SJSA1 (cell line): ENCODE measurements at places on chromosomes 12 and 14.

DNA sequence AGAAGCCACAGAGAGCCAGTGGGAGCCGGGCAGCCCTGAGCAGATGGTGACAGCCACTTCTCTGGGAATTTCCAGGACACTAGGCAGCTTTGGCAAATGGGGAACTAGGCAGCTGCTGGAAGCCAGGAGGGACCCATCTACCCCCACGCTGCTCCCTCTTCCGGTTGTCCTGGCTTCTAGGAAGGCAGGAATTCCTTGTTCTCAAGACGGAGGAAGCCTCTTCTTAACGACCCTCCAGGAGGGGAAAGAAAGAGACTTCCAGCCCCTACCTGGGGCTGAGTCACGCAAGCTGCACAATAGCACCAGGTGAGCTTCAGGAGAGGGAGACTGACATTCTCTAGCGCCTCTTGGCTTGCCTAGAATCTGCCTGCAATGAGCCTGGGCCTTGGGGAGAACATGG is 141.5 kb downstream of the ANO2 start:
- no peaks in the 10 kb centered on the region for H3K4me1 ChIP-seq
- no peak for DNase-seq
- no peaks in the 10 kb centered on the region for H3K27me3 ChIP-seq
- no peak overlapping the region for H3K4me3 ChIP-seq
- H3K36me3 ChIP-seq = no peaks in the 10 kb centered on the region

GRCh38 chr14:58285132-58285531 is 13.2 kb upstream of the ARID4A start:
- H3K4me3 ChIP-seq = no peak overlapping the region
- H3K36me3 ChIP-seq = peaks cover 80% of the 10 kb centered on the region
- H3K27me3 ChIP-seq = no peaks in the 10 kb centered on the region
- DNase-seq = no peak
- H3K27ac ChIP-seq = no peak overlapping the region

GRCh38 chr12:124389725-124390441 is 95.0 kb downstream of the RFLNA start:
- H3K4me1 ChIP-seq = peaks cover 94% of the 10 kb centered on the region
- H3K4me3 ChIP-seq = no peak overlapping the region; the same call in 1 of the 2 replicates
- H3K27ac ChIP-seq = peak overlapping the region; percentile 71
- H3K36me3 ChIP-seq = peaks cover 69% of the 10 kb centered on the region

DNA sequence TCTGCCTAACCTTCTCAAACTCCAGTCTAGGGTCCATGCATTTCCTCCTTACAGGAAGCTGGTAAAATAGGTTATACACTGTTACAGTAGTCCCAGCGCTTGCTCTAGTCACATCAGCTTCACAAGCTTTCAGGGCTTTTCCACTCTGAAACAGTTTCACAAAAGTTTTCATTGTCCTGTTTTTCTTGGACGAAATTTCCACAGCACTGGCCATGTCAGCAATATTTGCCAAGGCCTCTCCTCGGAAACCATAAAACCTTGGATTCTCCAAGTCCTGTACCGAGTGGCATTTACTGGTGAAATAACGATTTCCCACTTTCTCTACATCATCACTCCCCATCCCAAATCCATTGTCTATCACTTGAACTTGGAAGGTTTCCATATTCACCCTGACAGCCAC is 2.1 kb downstream of the MLH3 start:
- H3K36me3 ChIP-seq = peaks cover 26% of the 10 kb centered on the region
- peaks cover 42% of the 10 kb centered on the region for H3K4me1 ChIP-seq
- H3K27ac ChIP-seq = no peak overlapping the region
- no peaks in the 10 kb centered on the region for H3K27me3 ChIP-seq
- no peak for DNase-seq

DNA sequence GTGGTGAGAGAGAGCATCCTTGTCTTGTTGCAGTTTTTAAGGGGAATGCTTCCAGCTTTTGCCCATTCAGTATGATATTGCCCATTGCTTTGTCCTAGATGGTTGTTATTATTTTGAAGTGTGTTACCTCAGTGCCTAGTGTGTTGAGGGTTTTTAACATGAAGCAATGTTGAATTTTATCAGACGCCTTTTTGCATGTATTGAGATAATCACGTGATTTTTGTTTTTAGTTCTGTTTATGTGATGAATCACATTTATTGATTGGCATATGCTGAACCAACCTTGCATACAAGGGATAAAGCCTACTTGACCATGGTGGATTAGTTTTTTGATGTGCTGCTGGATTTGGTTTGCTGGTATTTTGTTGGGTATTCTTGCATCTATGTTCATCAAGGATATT is 302.3 kb upstream of the G2E3 start:
- H3K27me3 ChIP-seq = no peaks in the 10 kb centered on the region
- H3K4me3 ChIP-seq = no peak overlapping the region
- no peak overlapping the region for H3K27ac ChIP-seq
- H3K4me1 ChIP-seq = no peaks in the 10 kb centered on the region
- H3K36me3 ChIP-seq = no peaks in the 10 kb centered on the region

DNA sequence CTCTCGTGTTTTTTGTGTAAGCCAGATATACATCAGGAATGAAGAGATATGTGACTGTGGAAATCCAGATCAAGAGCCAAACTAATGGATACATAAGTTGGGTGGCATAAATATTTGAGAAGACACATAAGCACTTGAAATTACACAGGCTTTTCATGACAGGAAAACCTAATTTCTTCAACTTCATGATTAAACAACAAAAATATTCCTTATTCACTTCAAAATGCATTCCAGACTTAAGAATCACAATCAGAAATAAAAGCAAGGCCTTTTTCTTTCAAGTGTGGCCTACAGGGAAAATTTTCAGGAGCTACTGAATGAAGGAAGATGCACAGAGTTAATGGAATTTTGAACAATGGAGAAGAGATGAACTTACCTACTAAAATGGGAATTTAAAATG is 515.6 kb downstream of the FOXG1 start:
- no peaks in the 10 kb centered on the region for H3K27me3 ChIP-seq
- no peaks in the 10 kb centered on the region for H3K36me3 ChIP-seq

- H3K36me3 ChIP-seq = no peaks in the 10 kb centered on the region
- DNase-seq = no peak
- no peak overlapping the region for H3K27ac ChIP-seq
Observed at GRCh38 chr14:54306806-54307205, 90.0 kb upstream of the CDKN3 start.

DNA sequence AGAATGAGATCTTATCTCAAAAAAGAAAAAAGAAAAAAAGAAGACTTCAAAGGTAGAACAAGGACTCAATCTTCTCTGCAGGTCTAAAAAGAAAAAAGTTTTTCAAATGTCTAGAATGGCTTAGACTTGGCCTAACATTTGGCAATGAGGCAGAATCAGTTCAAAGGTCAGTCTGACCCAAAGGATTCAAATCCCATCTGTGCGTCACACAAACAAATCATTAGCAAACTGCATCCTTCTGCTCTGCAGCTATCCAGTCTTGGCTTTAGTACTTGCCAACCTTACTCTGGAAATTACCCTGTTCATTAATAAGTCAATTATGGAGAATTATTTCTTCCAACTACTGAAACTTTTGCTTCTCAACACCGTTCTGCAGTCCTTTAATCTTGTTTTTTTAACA is 3.1 kb downstream of the YAF2 start:
- DNase-seq = no peak
- no peaks in the 10 kb centered on the region for H3K27me3 ChIP-seq

DNA sequence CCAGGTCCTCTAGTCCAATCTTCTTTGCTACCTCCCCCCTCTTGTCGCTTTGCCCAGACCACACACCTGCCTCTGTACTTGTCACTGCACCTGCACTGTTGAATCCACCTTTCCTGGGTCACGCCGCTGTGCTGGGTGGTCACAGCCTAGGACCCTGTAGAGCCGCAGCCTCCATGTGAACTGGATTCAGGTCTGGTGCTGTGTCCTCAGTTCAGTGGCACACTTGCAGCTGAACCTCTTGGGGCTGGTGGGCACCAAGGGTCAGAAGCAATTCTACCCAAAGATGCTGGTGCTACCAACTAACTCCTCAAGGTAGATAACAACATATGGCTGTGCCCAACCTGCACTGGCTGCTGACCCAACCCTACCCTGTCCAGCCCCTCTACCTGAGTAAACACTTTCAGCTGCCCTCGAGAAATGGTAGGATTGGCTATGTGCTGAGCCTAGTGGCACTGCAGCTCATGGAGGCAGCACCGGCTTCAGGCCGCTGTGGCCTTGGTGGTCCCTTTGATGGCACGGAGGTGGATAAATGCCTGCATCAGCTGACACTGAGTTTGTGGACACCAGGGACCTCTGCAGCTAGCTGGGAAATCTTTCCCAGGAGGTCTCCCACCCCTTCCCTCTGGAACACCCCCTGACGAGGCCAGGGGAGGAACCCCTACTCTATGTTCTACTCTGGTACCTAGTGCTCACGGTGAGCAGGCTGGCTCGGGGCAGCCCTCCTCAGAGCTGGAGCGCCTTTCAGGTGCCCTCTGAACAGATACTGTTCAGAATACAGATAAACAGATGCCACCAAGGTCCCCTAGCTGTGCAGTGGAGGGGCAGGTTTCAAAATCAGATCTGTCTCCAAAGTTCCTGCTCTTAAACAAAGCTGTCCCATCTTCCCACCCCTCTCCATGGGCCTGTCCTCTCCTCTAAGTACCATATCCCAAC is 14.3 kb downstream of the AGAP2 start:
- peaks cover 20% of the 10 kb centered on the region for H3K4me1 ChIP-seq
- H3K4me3 ChIP-seq = no peak overlapping the region
- H3K36me3 ChIP-seq = peaks cover 48% of the 10 kb centered on the region
- H3K27me3 ChIP-seq = peaks cover 16% of the 10 kb centered on the region; the same call in 1 of the 2 replicates

GRCh38 chr12:31518680-31519227 is 72.2 kb downstream of the DENND5B start:
- H3K4me1 ChIP-seq = peaks cover 42% of the 10 kb centered on the region
- no peak overlapping the region for H3K4me3 ChIP-seq
- H3K27ac ChIP-seq = peak overlapping the region; percentile 94
- peak; percentile 88 for DNase-seq
- H3K36me3 ChIP-seq = no peaks in the 10 kb centered on the region

- H3K36me3 ChIP-seq = no peaks in the 10 kb centered on the region
- peaks cover 11% of the 10 kb centered on the region for H3K27me3 ChIP-seq
- H3K27ac ChIP-seq = no peak overlapping the region
- no peak overlapping the region for H3K4me3 ChIP-seq
- no peak for DNase-seq
Observed at GRCh38 chr14:24972844-24973243, 77.1 kb downstream of the STXBP6 start.

- H3K27ac ChIP-seq = no peak overlapping the region
- no peaks in the 10 kb centered on the region for H3K36me3 ChIP-seq
- H3K4me1 ChIP-seq = no peaks in the 10 kb centered on the region
Observed at GRCh38 chr14:99174770-99175319, 97.2 kb downstream of the BCL11B start.

GRCh38 chr14:60777856-60778578 is 43.5 kb downstream of the MNAT1 start:
- no peaks in the 10 kb centered on the region for H3K27me3 ChIP-seq
- no peaks in the 10 kb centered on the region for H3K36me3 ChIP-seq
- H3K4me1 ChIP-seq = peaks cover 44% of the 10 kb centered on the region
- no peak for DNase-seq

DNA sequence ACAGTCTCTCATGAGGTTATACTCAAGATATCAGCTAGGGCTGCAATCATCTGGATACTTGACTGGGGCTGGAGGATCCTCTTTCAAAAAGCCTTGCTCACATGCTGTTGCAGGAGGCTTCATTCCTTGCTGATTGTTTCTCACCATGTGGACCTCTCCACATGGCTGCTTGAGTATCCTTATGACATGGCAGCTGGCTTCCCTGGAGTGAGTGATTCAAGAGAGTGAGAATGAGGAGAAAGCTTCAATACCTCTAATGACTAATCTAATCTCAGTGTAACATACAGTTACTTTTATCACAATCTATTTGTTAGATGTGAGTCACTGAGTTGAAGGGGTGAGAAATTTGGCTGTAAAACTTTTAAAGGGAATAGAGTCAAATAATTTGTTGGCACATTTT is 14.4 kb upstream of the SDR39U1 start:
- H3K36me3 ChIP-seq = peaks cover 3% of the 10 kb centered on the region; the same call in 1 of the 2 replicates
- no peak overlapping the region for H3K27ac ChIP-seq
- DNase-seq = no peak

DNA sequence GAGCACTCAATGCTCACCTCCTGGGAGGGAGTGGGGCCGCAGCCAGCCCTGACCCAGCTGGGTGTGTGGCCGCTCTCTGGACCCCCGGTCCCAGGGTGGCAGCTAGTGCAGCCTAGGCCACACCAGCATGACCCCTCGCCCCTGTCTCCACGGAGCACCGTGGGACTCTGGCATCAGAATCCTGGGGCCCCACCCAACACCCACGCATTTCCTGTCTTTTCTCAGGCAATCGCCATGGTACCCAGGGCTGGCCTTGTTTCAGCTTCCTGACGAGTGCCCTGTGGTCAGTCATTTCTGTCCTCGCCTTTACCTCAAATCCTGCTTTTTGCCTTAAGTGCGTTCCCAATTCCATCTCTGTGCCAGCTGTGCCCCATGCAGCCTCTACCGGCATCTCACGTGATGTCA is 15.9 kb downstream of the PACS2 start:
- no peak overlapping the region for H3K4me3 ChIP-seq
- no peaks in the 10 kb centered on the region for H3K27me3 ChIP-seq
- H3K36me3 ChIP-seq = no peaks in the 10 kb centered on the region
- no peak for DNase-seq

GRCh38 chr12:53170215-53170614 is 10.3 kb upstream of the ZNF740 start:
- H3K4me1 ChIP-seq = peaks cover 5% of the 10 kb centered on the region; the same call in 1 of the 2 replicates
- H3K27ac ChIP-seq = no peak overlapping the region
- no peaks in the 10 kb centered on the region for H3K36me3 ChIP-seq
- no peak for DNase-seq
- H3K4me3 ChIP-seq = no peak overlapping the region
- H3K27me3 ChIP-seq = no peaks in the 10 kb centered on the region

DNA sequence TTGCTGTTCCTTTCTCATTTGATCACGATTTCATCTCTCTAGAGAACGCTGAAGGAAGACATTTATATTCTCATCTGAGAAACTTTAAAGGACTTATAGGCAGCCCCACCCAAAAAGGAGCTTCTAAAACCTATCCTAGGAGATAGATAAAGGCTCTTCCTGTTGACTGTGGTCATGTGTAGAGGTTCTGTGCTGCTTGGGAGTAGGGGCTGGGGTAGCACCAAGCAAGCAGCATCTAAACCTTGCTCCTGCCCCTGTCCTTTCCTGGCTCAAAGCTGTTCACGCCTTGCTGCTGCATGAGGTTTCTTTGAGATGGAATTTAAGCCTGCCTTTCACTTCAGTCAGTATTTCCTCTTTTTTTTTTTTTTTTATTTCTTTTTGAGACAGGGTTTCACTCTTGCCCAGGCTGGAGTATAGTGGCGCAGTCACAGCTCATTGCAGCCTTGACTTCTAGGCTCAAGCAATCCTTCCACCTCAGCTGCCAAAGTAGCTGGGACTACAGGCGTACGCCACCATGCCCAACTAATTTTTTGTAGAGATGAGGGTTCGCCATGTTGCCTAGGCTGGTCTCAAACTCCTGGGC is 41.4 kb downstream of the RAB35 start:
- H3K27me3 ChIP-seq = no peaks in the 10 kb centered on the region; the same call in 1 of the 2 replicates
- DNase-seq = no peak
- H3K4me1 ChIP-seq = no peaks in the 10 kb centered on the region
- H3K27ac ChIP-seq = no peak overlapping the region
- H3K4me3 ChIP-seq = no peak overlapping the region

GRCh38 chr12:68012712-68013111 is 23.5 kb downstream of the IFNG-AS1 start:
- no peaks in the 10 kb centered on the region for H3K27me3 ChIP-seq
- H3K4me1 ChIP-seq = no peaks in the 10 kb centered on the region
- no peaks in the 10 kb centered on the region for H3K36me3 ChIP-seq
- H3K27ac ChIP-seq = no peak overlapping the region
- no peak overlapping the region for H3K4me3 ChIP-seq
